Hepatocyte (in vitro differentiated cells): ENCODE measurements at places on chromosomes 11 and 22. TPM values are rescaled to one million over a fixed set of nuclear protein-coding genes. Genes with fewer than 3 reads are reported as not detected.

ACTN3 gene
- 0.09 and 0.58 TPM in 2 replicates for polyA plus RNA-seq

DUSP8 gene
- 13.0 and 17.7 TPM in 2 replicates for polyA plus RNA-seq

DNA sequence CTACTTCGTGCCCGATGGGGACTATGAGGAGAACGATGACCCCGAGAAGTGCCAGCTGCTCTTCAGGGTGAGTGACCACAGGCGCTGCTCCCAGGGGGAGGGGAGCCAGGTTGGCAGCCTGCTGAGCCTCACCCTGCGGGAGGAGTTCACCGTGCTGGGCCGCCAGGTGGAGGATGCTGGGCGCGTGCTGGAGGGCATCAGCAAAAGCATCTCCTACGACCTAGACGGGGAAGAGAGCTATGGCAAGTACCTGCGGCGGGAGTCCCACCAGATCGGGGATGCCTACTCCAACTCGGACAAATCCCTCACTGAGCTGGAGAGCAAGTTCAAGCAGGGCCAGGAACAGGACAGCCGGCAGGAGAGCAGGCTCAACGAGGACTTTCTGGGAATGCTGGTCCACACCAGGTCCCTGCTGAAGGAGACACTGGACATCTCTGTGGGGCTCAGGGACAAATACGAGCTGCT lies 751 bp downstream of the FIBIN start:
- no peak for DNase-seq

GRCh38 chr11:127073621-127074020 lies 73.1 kb upstream of the KIRREL3 start:
- DNase-seq, result no peak

DNA sequence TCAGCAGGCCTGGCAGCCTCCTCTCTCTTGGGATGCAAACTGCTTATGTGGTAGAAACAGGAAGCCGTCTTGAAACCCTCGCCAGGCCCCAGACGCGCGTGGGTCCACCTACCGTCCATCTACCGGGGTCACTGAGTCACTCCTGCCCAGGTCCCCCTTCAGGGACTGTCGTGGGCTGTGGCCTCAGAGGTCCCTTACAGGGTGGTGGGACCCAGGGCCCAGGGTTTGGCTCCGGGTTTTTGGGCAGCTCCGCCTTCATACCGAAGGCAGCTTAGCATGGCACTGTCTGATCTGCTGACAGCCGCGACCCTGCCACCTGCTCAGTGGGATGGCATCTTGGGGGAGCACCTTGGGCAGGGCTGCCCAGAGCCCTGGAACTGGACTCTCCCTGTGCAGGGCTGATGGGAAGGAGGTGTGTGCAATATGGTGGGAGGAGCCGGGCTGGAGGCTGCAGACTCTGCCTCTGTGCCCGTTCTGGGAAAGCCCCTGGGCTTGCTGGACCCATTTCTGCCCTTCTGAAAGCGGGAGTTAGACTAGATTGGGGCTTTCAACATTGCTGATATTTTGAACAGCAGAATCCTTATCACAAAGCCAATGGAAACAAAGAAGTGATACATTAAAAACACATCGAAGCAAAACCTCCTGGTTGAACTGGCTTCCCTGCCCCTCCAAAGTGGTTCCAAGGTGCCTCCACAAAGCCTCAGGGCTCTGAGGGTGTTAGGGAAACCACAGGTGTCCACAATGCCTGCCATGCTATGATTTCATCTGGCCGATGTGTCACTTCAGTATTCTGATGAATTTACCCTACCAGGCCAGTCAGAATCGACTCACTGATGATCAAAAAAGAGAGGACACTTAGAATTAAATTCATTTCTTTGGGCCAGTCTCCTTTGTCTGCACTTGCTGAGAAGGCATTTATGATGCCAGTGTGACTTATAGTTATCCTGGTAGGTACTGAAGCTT lies 316.5 kb downstream of the KIRREL3 start:
- DNase-seq, result no peak

- DNase-seq, result no peak
Observed at GRCh38 chr11:128767591-128768001, 73.7 kb downstream of the FLI1 start.
